ENCODE measurements at places on chromosomes 3 and 15. TPM values are rescaled to one million over a fixed set of nuclear protein-coding genes. Genes with fewer than 3 reads are reported as not detected.

Gene AHSG
- total RNA-seq = not detected

Gene ITIH4
- 37.1 TPM for total RNA-seq

Gene ERC2
- 1.1 TPM for total RNA-seq

Gene CD80
- 0.26 TPM for total RNA-seq

DNA sequence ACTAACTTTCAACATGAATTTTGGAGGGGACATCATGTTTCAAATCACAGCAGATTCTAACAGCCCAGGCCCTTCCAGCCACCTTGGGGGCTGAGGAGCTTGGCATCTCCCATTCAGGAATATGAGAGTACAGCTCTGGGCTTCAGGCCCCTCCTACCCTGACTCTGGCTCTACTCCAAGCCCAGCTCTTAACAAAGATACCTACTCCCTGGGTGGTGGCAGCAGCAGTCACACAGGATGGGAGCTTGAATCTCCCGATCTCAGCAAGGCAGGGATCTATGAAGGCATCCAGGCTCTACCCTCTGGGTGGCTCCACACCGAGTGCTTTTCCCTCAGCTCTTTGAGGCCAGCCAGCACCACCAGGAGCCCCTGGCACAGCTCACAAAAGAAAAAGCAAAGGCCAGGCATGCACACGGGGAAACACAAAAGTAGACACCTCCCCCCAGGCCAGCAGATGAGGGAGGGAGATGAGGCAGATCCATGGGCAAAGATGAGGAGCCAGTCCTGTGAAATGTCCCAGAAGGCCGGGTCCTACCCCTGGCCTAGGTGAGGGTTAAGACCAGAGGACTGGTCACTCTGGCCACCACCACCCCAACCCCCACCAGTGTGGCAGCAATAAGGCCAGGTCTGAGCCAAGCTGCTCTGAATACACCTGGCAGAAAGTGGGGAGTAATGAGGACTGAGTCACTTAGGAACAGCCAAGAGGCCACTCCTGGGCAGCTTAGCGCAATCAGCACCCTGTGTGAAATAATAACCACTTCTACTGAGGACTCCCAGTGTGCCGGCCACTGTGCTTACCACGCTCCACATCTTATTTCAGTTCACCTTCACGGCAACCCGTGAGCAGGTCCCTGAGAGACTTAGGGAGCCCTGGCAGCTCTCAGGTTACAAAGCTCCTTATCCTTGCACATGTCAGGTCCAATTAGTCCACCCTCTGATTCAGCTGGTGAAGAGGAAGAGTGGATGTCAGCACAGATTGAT lies 24.3 kb downstream of the PLA2G4F start:
- peak; percentile 32 for DNase-seq

DNA sequence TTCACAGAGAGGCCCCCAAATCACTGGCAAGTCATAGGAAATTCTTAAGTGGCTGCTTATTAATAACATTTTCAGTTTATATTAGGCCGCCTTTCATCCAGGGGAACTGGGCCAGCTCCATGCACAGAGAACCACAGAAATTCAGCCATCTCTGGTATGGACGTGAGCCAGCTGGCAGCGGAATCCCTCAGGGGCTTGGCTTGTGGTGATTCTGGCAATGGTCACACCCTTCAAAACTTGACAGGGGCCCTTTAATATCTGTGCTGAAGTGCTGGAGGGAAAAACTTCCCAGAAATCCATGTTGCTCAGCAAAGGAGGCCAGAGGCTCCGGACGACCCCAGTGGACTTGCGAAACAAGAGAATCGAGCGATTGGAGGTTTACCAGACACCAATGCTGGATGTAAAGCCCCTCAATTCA lies 11.3 kb downstream of the PRICKLE2 start:
- DNase-seq = peak; percentile 79

Gene RNF123
- 52.8 TPM for total RNA-seq

Gene CKMT1A
- total RNA-seq = 32.8 TPM

DNA sequence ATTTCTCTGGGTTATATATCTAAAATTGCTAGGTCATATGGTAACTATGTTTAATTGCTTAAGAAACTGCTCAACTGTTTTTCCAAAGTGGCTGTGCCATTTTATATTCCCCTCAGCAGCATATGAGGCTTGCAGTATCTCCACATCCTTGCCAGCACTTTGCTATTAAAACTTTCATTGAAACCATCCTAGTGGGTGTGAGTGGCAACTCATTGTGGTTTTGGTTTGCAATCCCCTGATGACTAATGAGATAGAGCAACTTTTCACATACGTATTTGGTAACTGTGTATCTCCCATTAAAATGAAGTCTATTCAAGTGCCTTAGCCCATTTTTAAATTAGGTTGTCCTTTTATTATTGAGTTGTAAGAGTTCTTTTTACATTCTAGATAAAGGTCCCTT lies 17.3 kb downstream of the KPNA1 start:
- DNase-seq = no peak

Gene THSD4
- total RNA-seq = 57.9 TPM

Gene TMIE
- total RNA-seq = 1.0 TPM

- no peak for DNase-seq
These were observed 20.8 kb upstream of the ITGB5 start for GRCh38 chr3:124907957-124908356.

GRCh38 chr15:63082366-63082765 lies 39.3 kb upstream of the LACTB start:
- DNase-seq = no peak

- no peak for DNase-seq
These were observed 132.3 kb downstream of the KCNAB1 start for GRCh38 chr3:156252656-156253055.

GRCh38 chr3:172040981-172041963 lies 1.9 kb downstream of the FNDC3B start:
- DNase-seq = no peak

- DNase-seq = no peak
These were observed 1076.1 kb downstream of the AGBL1 start for GRCh38 chr15:87155771-87156170.

DNA sequence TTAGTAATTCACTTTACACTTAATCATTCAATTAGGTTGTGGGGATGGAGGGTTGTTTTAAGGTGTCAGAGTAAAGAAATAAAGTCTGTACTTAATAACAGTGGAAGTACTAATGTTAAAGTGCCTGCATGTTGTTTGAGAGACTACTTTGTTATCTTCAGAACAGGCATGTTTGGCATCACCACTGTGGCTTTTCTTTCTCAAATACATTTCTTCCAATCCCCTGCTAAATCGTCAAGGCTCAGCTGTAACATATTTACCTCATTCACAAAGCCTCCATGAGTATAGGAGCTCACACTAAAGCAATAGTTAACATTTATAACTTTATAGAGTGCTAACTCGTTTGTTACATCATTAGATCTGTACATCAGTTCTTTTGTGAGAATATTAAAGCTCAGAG lies 2.6 kb downstream of the TIMMDC1 start:
- no peak for DNase-seq

DNA sequence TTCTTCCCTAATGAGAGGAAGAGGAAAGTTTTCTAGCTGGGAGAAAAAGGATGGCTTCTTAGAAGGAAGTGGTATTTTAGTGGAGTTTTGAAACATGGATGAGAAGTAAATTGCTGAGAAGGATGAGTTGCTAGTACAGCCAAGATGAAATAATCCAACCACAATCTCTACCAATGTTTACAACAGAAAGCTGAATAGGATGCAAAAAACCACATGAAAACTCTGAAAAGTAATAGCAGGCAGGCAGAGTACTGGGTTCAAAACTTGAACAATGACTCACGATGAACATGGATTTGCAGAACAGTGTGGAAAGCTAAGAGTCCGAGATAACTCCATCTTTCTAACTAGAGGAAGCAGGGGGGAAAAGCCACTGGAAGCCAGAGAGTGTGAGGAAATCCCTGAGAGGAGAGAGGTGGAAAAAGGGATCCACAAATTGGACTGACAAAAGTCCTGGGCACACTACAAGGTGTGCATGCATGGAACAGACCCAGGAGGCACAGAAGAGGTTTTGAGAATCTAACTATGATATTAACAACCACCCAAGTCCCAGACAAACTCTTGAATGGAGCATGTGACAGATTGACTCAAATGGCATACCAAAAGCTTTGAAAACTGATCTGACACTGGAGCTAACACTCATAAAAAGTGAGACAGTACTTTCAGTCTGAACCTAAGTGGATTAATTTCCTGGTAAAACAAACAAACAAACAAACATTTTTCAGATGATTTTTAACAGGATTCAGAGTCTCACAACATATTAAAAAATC lies 76.7 kb downstream of the ST6GAL1 start:
- DNase-seq = no peak

Gene ANKRD34C
- not detected for total RNA-seq

- DNase-seq = no peak
These were observed 77.3 kb downstream of the HMG20A start for GRCh38 chr15:77497942-77498361.

Gene CEP19
- 0.62 TPM for total RNA-seq

DNA sequence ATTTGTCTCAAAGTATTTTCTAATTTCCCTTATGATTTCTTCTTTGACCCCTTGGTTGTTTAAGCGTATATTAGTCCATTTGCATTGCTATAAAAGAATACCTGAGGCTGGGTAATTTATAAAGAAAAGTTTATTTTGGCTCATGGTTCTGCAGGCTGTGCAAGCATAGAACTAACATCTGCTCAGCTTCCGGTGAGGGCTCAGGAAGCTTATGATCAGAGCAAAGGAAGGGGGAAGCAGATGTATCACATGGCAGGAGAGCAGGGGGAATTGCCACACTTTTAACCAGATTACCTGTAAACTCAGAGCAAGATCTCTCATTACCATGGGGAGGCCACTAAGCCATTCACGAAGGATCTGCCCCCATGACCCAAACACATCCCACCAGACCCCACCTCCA lies 148.2 kb downstream of the PDE8A start:
- no peak for DNase-seq

- no peak for DNase-seq
These were observed 316.5 kb upstream of the ICE2 start for GRCh38 chr15:60795471-60795870.

DNA sequence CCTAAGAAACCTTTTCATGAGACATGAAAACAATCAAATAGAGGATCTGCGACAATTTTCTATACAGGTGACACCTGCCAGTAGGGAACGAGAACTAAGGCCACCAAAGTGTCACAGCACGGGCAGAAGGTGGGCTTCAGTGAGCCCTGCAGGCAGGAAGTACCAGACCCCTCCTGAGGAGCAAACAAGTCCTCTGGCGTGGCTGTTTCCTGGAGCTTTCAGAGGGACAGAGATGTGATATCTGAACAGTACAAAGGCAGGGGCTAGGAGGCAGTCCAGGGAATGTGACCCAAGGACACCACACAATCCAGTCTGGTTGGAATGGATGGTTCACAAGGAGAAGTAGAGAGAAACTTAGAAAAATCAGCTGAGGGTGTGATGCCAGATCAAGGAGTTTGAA lies 16.8 kb downstream of the POMGNT2 start:
- no peak for DNase-seq

- no peak for DNase-seq
These were observed 66.9 kb upstream of the CADM2 start for GRCh38 chr3:84891851-84892250.

GRCh38 chr15:48040166-48040817 lies 80.5 kb upstream of the SLC24A5 start:
- DNase-seq = no peak

DNA sequence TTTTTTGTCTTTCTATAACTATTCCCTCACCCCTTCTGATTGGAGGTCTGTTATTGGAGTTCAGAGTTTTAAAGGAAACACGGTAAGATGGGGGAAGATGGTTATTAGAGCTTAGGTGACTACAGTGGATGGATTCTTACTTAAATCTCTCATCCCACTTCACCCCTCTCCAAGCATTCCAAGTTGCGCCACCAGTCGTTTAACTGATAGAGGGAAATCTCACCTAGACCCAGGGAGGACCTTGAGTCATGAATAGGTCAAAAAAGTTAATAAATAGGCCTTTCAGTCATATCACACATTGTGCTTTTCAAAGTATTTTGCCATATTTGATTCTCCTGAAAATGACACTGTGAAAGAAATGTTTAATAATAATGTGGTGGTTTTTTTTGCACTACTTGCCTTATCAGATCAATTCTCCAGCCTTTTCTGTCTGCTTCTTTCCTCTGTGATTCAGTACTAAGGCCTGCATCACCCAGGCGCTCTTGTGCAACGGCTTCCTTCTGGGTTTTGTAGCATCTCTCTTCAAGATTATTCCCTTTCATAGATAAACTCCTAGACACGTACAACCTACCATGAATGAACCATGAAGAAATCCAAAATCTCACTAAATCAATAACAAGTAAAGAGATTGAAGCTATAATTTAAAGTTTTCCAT lies 100.4 kb upstream of the TGFBR2 start:
- DNase-seq = no peak

GRCh38 chr15:40259021-40259420 lies 20.2 kb downstream of the PAK6 start:
- no peak for DNase-seq

Gene OCA2
- total RNA-seq = 0.73 TPM

GRCh38 chr3:174253196-174253823 lies 605.8 kb upstream of the NAALADL2 start:
- DNase-seq = no peak

DNA sequence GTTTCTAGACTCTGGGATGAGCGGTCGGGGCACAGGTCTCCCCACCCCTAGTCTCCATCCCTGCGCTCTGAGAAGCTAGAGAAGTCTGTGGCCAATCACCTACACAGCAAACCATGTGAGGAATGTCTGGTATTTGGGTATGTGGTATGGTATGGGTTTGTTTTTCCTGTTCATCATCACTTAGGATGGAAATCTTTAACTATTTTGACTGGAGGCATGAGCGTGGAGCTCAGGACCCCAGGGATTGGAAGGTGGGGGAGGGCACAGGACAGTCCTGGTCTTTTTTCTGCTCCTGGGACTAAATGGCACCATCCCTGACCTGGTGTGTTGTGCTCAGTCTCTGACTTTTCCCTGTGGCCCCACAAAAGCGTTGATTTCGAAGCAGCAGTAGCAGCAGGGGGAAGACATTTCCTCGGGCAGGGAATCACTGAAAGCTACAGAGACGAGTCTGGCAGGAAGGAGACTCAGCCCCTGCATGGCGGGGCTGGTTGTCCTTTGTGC lies 191.7 kb upstream of the TPM1 start:
- DNase-seq = no peak

DNA sequence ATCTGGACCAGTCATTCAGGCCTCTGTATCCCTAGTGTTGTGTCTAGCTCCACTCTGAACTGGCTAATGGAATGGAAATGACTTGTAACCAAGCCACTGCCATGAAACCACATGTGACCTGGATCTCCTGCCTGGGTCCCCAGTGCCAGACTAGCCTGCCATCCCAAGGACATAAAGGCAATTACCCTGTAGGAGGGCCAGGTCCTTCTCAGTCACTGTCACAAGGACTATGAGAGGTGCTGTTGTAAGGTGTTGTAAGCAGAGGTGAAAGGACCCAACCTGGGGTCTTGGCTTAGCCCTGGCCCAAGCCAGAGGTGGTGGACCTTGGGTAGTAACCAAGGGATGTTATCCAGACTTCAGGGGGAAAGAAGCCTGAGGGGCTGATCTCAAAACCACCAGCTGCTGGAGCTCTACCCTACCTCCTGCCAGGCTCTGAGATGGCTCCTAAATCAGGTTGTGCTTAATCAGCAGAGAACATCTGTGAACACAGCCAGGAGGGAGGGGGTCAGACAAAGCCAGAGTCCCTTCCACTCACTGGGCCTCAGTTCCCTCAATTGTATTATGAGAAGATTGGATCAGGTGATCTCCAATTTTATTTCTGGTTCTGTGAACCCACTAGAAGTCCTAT lies 15.7 kb upstream of the KLHL24 start:
- DNase-seq = no peak

- no peak for DNase-seq
These were observed 64.0 kb upstream of the SKOR1 start for GRCh38 chr15:67761343-67761742.

- no peak for DNase-seq
These were observed 48.0 kb upstream of the UTS2B start for GRCh38 chr3:191378142-191378812.

- DNase-seq = no peak
These were observed 132.2 kb upstream of the TBC1D5 start for GRCh38 chr3:17874636-17875035.
